ENCODE measurements at places on chromosomes 1 and 21.

GRCh38 chr21:38761531-38761930, 44.2 kb upstream of the ETS2 start:
- DNase-seq, result no peak

- no peak for DNase-seq
Observed at GRCh38 chr1:228035844-228036243, 29.0 kb downstream of the WNT3A start.

DNA sequence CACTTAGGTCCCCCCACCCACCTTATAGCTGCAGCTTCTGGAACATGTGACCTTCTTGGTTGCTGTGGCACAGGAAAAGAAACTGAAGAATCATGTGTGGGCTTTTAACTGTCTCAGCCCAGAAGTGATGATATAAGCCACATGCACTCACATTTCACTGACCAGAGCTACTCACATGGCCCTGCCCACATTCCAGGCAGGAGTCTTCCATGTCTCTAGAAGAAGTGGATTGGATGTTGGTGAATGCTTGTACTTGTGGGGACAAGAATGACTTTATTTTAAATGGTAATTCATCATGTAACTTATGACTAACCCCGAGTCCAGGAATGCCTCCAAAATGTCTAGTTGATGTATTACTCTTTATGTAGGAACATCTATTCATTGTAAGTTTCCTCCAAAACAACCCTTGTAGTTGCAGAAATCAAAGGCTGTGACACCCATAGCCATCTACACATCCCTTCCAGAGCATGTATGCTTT, 15.8 kb upstream of the CAMK1G start:
- no peak for DNase-seq

GRCh38 chr1:201535919-201536245, 3.0 kb upstream of the NAV1 start:
- DNase-seq, result no peak

DNA sequence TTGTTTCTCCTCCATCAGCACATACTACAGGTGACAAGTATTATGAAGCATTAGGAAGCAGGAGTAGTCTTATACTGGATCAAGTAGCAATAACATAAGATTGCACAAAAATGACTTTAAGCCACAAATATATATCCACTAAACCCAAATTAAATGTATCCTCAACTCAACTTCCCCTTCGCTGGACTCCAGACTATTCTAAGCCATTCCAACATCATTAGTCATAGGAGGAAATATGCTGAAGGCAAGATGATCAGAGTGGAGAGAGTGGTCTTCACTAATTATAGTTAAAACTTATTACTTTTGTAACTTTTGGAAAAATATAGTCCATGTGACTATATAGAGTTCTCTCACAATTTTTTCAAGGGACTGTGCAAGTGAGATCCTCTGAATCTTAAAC, 390.7 kb upstream of the ZP4 start:
- no peak for DNase-seq

GRCh38 chr1:48227165-48228013, 4.9 kb downstream of the SLC5A9 start:
- DNase-seq, result no peak

GRCh38 chr1:183778045-183778444, 26.9 kb upstream of the RGL1 start:
- DNase-seq, result no peak

DNA sequence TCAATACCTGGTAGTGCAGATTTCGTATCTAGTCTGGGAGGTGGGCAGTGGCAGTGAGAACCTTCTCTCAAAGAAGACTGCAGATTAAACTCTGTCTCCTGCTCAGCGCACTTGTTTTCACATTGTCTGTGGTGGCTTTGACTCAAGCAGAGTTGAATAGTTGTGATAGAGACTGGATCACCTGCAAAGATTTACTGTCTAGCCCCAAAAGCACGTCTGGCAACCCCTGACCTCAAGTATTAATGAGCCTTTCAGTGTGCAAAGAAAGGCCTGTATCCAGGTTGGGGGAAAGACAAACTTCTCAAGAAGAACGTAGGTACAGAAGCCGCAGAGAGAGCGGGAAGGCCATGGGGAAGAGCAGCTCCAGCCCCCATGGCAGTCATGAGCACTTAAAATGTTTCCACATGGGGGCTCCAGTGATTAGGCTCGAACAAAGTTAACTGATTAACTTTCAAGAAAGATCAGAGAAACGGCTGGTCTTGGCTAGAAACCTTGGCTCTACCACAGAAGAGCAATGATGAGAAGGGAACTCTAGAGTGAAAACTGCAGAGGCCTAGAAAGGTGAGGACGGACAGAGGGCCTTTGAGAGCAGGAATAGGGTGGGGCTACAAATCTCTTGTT, 15.2 kb downstream of the HENMT1 start:
- DNase-seq, result no peak

DNA sequence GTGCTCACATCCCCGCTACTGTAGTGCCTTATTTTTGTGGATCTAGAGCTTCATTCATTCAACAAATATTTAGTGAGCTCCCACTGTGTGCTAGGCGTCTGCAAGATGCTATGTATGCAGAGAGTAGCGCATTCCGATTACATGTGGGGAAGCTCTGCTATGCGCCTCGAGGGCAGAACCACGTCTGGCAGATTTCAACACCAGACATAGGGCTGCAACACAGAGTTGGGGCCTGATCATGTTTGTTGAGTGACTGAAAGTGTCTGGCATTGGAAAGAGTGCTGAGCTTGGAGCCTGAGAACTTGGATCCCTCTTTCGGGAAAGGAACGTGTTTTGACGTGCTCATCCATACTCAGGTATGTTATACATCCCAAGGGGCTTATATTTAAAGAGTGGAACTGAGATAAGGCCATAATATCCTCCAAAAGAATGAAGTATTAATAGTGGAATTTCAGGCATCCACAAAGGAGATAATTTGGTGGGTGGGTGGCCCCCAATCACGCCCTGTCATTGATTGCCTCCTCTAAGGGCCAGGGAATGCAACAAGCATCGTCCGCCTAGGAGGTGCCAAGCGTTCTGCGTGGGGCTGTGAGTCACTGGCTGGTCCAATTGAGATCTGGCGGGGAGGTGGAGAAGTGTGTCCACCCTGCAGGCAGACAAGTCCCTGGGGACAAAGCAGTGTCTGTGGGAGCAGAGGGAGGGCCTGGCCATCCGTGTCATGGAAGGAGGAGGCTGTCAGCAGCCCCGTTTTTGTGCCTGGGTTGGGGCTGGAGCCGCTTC, 62.8 kb upstream of the ZBTB40 start:
- DNase-seq, result no peak

Measured in HS-5 (cell line).